A673 (cell line): ENCODE measurements at places on chromosomes 3 and 15.

GRCh38 chr3:142278451-142278850 is 53.1 kb upstream of the GK5 start:
- DNase-seq, result no peak

DNA sequence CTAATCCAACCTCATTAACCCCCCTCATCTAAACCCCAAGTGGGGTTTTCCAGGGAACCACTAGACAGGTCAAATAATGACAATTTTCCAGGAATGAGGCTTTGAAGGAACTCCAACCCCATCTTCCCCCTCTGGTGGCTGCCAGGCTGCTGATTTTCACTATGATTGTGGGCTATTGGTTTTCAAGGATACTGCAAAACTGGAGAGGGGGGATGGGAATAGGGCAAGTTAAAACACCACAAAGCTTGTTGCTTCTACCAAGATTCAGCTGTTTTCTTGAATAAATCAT is 10.4 kb upstream of the ZNF662 start:
- no peak for DNase-seq

- no peak for DNase-seq
These were observed 21.7 kb downstream of the SLMAP start for GRCh38 chr3:57777774-57778173.

GRCh38 chr3:112373924-112374323 is 41.0 kb downstream of the CD200 start:
- DNase-seq, result no peak

- DNase-seq, result peak; percentile 10
These were observed 18.3 kb downstream of the MYZAP start for GRCh38 chr15:57609805-57610529.

DNA sequence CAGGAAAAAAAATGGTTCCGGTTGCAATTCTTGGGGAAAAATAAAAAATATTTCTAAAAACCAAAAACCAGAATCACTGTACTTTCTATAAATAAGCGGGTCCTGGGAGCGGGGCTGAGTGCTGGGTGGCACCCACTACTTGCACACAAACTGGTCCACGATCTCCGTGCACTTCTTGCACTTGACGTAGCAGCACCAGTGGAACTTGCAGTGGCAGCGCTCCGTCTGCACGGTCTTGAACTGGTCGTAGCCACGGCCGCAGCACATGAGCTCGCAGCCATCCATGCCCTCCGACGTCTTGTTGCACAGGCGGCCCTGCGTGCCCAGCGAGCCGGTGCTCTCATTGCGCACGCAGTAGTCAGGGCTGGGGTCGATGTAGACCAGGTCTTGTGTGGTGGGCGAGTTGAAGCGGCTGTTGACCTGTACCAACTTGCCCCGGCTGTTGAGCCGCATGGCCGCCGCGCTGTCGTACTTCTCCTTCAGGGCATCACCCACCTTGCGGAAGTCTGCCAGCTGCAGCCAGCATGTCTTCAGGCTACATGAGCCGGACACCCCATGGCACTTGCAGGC is 17.1 kb downstream of the WNT5A start:
- DNase-seq, result no peak

- no peak for DNase-seq
These were observed 39.4 kb upstream of the WNT5A start for GRCh38 chr3:55526332-55527030.

DNA sequence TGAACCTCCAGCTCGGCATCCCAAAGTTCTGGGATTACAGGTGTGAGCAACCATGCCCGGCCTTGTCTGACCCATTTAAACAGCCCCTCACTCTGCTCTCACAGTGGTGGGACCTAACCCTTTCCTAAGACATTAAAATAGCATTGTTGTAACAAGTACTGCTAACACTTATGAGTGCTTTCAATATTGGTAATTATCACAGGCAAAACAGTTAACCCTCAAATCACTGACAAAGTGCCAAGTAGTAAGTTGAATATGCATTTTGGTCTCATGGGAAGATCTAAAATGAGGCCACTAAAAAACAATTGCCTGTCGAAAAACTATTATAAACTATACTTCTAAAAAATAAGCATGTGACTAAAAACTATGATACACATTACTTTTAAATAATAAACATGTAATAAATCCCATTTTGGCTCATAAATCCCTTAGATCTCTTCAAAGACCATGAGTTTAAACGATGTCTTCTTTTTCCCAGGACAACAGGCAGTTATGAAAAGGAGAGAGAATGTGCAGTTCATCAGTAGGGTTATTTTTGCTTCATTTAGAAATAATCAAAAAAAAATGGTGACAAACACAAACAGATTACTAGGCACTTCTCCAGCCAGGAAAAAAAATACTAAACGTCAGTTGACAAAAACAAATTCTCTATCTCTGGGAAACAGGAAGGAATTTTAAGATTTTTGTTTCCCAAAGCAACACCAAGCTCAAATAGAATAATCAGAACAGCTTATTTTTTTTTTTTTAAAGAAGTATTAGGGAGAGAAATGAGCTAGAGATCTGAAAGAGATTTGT is 95.4 kb downstream of the RFTN1 start:
- DNase-seq, result no peak

GRCh38 chr3:125119752-125120378 is 64.1 kb upstream of the HEG1 start:
- no peak for DNase-seq
